ENCODE measurements at places on chromosomes 4 and X.

GRCh38 chr4:116413222-116413621 is 672.2 kb downstream of the TRAM1L1 start:
- DNase-seq, result no peak

GRCh38 chr4:35757836-35758235 is 486.5 kb downstream of the ARAP2 start:
- no peak for DNase-seq

- DNase-seq, result no peak
Measured at GRCh38 chrX:85419293-85419692, 39.8 kb upstream of the POF1B start.

GRCh38 chrX:155435744-155436112 is 22.7 kb downstream of the F8A3 start:
- DNase-seq, result no peak

DNA sequence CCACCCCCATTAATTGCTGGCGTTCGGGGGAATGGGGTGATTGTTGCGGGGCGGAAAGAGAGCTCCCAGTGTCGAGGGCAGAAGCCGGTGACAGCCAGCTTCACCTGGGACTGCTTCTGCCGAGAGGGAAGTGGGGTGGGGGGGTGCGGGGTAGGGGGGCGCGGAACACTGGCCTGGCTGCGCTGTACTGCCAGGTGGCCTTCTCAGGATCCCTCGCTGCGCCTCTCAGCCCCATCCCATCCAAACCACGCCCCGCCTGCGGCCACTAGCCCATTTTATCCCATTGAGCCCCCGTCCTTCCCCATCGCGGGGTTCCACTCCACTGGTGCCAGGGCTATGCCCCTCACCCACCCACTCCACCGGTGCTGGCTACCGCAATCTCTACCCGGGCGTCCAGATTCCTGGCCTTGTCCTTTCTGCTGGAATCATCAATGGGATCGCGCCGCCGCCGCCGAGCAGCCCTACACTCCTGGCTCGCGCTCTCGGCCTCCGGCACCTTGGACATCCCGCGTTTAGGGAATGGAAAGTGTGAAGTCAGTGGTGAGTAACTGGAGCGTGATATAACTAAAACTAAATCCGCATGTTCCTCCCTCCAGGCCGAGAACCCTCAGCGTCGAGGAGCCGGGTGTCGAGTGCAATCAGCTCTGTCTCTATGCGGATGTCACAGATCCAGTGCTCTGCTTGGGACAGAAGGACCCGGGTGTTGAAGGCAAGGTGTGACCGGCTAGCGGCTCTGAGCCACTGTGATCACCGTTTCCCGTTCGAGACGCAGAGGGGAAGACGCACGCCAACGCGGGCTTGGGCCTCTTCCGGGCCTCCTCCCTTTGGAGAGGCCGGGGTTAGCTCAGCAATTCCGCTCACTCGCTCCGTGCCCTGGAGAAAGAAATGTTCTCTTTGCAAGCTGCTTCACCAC is 20.5 kb downstream of the NKX3-2 start:
- DNase-seq, result no peak

GRCh38 chrX:28850955-28851354 is 263.7 kb downstream of the IL1RAPL1 start:
- DNase-seq, result no peak

- DNase-seq, result no peak
Measured at GRCh38 chr4:7607156-7607910, 172.6 kb upstream of the PSAPL1 start.

DNA sequence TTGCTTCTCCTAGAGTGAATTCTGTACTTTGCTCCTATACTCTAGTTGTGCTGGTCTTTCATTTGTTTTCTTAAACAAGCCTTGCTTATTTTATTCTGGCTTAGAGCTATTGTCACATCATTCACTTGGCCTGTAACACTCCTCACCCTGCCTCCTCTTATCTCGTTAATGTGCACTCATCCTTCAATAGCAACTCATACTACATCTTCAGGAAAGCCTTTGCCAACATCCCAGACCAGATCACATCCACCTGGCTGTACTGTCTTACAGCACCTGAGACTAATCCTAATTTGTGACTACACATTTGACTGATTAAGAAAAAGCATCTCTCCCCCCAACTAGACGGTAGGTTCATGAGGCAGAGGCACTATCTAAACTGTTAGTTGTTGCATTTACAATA is 80.8 kb downstream of the SLC7A11 start:
- DNase-seq, result no peak

DNA sequence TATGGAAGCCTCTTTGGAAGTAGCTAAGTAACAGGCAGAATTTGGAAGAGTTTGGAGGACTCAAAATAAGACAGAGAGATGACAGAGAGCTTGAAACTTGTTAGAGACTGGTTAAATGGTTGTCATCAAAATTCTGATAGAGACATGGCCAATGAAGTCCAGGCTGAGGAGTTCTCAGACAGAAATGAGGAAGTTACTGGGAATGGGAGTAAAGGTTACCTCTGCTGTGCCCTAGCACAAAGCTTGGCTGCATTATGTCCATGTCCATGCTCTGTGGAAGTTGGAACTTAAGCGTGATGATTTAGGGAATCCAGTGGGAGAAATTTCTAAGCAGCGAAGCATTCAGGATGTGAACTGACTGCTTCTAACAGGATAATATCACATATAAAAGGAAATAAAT is 146.2 kb upstream of the NDST4 start:
- DNase-seq, result no peak

DNA sequence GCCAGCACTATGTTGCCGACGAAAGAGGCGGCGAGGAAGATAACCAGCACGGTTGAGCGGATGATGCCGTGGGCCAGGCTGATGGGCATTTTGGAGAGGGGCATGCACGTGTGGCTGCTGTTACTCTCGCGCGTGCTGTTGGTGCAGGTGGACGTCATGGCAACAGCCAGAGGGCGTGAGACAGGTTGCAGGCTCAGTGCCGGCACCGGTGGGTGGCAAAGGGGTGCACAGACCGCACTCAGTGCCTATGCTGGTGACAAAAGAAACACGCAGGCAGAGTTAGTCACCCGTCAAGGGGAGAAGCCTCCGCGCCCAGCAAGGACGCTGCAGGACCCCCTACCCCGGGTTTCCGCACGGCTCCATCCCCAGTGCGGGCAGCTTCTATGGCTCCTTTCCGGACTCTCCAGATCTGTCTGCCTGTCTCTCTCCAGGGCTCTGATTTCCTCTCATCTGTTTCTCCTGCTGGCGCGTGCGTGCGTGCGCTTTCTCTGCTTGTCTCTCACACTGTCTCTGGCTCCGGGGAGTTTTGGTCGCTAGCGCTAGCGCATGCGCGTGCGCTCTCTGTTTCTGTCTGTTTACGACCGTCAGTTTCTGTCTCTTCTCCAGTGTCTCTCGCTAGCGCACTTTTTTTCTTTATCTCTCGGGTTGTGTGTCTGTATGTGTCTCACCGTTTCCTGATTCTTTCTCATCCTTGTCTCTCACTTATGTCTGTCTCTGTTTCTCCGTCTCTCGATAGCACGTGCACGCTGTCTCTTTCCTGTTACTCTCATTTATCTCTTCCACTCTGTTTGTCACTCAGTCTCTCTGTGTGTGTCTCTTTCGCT is 2.1 kb downstream of the GPR101 start:
- peak; percentile 61 for DNase-seq

- DNase-seq, result no peak
Measured at GRCh38 chrX:31702222-31702621, 630.4 kb upstream of the FTHL17 start.

GRCh38 chr4:131248314-131248713 is 1900.8 kb upstream of the PCDH10 start:
- DNase-seq, result no peak

DNA sequence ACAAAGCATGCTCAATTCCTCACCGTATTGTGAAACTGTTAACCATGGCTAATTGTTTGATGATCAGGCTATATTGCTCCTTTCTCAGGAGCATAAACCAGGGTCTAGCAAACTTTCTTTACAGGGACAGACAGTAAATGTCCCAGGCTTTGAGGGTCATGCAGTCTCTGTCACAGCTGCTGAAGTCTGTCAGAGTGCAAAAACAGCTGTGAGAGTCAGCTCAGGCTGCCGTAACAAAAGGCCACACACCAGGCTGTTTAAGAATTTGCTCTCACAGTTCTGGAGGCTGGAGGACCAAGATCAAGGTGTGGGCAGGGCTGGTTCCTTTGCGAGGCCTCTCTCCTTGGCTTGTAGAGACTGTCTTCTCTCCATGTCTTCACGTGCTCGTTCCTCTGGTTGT is 75.6 kb downstream of the GPR143 start:
- DNase-seq, result no peak

DNA sequence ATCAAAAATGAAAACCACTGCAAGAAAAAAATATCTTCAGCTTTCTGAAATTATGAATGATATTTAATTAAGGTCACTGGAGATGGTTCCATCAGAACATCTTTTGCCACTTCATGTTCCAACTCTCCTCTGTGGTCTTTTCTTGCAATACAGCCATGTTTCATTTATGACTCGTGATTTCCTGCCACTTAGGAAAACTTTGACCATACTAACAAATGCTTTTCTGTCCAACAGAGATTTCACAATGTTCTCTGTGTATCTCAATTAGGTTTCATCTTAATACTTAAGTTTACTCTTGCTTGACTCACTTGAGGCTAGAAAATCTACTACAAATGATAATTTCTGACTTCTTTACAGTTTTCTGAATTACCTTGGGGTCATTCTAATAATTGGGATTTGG is 330.9 kb downstream of the CXXC4 start:
- no peak for DNase-seq

DNA sequence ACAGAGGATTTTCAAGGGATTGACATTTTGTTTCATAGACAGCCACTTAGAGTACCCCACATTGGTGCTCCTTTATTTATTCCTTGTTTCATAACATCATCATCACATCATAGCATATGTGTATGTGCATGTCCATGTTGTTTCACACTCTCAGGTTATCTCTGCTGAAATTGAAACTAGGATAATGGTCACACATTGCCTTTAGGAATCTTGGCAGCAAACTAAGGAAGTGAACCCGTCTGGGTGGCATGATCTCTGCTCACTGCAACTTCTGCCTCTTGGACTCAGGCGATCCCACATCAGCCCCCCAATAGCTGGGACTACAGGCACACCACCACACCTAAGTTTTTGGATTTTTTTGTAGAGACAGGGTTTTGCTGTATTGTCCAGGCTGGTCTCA is 234.2 kb upstream of the ANKRD50 start:
- DNase-seq, result no peak

GRCh38 chr4:17480955-17481354 is 30.9 kb downstream of the QDPR start:
- no peak for DNase-seq

DNA sequence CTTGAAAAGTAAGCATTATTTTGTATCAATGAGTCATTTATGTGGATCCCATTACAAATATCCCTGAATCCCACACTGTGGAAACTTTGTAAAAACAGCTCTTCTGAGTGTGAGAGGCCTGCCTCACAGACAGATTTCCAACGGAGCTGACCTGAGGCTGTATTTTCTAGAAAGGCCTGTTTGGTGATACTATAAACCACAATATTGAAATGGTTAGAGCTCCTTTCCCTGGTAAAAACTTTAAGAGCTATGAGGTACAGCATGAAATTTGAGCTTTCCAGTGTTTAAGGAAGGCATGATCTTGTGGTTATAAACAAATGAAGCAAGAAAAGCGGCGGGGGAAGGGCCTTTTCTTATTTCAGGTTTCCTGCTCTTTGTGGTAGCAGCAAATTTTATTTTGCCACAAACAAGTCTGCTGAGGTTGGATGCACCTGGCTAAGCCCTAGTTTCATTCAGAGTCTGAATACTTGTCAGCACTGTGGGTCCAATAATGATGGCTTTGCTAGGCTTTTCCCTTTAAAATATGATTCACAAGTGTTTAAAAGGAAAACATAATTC is 86.8 kb upstream of the ETNPPL start:
- peak; percentile 27 for DNase-seq

DNA sequence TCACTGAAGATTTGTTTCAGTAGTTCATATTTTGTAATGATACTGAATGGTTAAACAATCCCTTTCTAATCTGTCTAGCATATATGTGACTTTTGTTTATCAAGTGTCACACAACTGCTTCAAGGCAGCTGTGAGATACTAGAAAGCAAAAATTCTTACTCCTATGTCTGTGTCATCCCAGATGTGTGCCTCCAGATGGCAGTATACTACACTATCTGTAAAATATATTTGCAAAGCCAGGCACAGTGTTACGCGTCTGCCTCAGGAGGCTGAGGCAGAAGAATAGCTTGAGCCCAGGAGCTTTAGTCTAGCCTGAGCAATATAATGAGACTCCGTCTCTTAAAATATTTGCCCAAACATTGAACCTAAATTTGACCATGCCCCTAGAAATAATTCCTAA is 4.0 kb downstream of the NUDT10 start:
- peak; percentile 22 for DNase-seq

- no peak for DNase-seq
Measured at GRCh38 chr4:156396534-156396933, 442.9 kb upstream of the CTSO start.

- no peak for DNase-seq
Measured at GRCh38 chr4:173807347-173807746, 277.3 kb upstream of the HAND2 start.

- no peak for DNase-seq
Measured at GRCh38 chr4:77701121-77701520, 95.5 kb downstream of the CXCL13 start.

- DNase-seq, result no peak
Measured at GRCh38 chrX:2391869-2392606, 108.7 kb downstream of the DHRSX start.

DNA sequence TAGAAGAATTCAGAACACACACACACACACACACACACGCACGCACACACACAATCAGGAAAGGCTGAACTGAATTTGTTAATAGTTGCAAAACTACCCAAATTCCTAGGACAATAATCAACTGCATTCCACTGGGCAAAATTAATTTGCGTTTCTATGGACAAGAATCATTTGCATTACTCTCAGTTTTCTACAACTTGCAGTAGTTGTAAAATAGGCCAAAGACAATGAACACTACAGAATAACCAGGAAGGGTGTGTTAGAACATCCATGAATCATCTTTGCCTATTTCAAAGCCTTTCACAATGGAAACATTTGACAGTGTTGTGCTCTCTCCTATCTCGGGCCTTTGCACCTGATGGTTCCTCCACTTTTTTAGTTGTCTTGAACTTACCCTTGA is 77.1 kb upstream of the IGFBP7 start:
- no peak for DNase-seq

DNA sequence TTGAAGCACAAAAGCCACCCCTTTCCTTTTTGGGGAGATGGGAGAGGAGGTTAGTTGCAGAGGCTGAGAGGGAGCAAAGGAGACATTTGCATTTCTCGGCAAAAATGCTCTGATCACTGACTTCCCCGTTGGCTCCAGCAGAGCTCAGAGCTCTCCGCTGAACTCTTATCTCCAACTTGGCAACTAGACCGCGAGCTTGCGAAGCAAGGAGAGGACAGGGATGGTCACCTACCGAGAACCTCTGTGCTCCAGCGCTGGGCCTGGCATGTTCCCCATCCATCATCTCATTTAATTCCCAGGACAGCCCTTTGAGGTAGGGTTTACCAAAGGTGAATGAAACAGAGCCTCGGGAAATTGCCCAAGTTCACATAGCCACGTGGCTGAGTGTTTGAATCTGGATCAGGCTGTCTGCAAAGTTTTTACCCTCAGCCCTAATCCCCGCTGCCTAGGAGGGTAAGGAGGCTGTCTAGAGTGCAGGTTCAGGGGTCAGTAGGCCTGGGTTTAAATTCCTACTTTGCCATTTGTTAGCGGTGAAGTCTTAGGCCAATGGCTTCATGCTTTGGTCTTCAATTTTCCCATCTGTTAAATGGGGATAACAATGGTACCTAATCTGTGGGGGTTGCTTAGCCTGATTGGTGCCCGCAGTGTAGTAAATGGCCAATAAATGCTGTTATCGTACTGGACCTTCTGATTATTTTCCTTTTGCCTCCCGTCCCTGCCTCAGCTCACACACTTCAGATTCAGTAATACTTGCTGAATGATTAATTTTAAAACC is 3.8 kb upstream of the CITED1 start:
- DNase-seq, result no peak
